Mucosa of descending colon (tissue), 3 donors: ENCODE measurements at places on chromosomes 12 and 14.

GRCh38 chr14:102848830-102849525 lies 71.7 kb downstream of the TRAF3 start:
- DNase-seq = no peak

DNA sequence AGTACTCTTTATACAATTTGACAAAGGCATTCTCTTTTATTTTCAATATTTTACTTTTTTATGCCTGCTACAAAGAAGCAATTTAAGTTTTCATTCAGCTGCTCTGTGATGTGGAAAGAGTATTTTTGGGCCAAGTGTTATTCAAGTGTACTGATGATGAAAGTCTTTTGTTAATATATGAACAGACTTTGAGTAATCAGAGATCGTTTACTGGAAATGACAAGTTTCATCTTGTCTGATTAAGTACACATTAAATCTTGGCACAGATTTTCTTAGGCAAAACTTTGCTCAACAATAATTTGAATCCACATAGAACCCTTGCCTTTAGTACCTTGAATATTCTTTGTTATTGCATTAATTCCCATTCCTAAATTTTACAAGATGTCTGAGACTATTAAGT lies 13.3 kb upstream of the PZP start:
- no peak for DNase-seq

GRCh38 chr12:10252201-10252600 lies 39.5 kb downstream of the GABARAPL1 start:
- DNase-seq = no peak

DNA sequence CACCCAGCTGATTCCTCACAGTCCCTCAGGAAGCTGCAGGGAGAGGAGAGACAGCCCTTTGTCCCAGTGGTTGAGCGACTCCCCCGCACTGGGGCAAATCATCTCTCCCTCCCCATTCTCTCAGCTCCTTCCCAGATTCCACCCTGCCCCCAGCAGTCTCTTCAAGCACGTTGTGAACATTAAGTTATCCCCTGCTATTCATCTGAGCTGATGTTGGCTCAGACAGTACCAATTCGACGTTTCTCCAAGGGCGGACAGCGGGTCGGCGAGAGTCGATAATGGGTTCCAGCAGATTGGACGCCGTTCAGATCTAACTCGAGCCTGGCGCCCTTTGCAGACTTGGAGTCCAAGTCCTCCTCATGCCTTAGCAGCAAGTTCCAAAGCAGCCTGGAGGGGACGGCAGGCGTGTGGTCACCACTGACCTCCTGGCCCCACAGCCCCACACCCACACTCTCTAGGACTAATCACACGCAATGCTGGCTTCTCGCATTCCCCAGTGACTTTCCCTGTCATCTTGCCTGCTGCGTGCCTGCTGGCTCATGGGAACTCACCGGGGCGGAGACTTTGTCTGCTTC lies 245.9 kb downstream of the CHST11 start:
- DNase-seq = peak; percentile 29

GRCh38 chr12:66495709-66496108 lies 183.2 kb downstream of the GRIP1 start:
- DNase-seq = no peak

GRCh38 chr14:20179218-20179617 lies 11.5 kb upstream of the OR11G2 start:
- no peak for DNase-seq

GRCh38 chr14:81849714-81850113 lies 316.1 kb upstream of the SEL1L start:
- no peak for DNase-seq
